CD4-positive, alpha-beta T cell treated with Interleukin-10 for 1 hour (primary cell): ENCODE measurements at places on chromosomes 3 and 15.

DNA sequence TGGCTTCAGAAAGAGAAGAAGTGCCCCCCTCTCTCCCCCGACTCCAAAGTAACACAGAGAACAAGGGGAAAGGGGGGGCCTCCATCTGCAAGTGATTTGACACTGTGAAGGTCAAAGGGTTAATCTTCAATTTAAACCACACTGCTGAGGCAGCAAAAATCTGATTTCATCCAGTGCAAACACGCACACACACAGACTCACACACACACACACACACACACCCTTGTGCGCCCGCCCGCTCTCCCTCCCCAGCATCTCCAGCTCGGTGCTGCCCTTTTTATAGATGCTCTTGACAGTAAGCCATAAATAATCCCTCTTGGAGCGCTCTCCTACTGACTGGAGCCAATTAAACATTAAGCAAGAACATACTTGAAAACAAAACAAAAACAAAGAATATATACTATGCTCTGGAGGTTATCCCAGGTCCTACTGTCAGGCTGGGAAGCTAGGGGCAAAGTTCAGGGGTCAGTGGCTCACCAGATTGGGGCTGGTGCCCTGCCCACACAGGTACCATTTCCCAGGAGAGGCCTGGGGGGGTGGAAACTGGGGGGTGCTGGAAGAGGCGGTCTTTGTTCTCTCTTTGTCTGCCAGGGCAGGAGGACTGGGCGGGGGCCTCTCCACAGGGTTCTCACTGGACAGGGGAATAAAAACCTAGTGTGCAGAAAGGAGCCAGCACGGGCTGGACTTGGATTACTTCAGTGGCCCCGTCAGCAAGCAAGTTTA, 16.3 kb downstream of the BMF start:
- no peak for DNase-seq

DNA sequence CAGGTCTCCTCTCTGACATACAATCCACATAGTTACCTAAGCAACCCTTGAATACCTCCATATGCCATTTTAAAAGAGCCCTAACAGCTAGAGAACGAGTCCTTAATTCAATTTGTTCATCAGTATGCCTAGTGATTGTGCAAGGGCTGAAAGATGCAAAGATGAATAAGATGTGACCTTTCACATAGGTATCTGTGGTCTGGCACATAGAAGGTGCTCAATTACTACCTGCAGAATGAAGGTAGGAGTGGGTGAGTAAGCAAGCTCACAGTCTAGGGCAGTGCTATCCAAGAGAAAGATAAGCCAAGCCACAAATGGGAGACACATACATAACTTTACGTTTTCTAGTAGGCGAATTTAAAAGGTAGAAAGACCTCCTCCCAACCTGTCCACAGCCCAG, 157.9 kb downstream of the OSBPL10 start:
- DNase-seq = no peak

DNA sequence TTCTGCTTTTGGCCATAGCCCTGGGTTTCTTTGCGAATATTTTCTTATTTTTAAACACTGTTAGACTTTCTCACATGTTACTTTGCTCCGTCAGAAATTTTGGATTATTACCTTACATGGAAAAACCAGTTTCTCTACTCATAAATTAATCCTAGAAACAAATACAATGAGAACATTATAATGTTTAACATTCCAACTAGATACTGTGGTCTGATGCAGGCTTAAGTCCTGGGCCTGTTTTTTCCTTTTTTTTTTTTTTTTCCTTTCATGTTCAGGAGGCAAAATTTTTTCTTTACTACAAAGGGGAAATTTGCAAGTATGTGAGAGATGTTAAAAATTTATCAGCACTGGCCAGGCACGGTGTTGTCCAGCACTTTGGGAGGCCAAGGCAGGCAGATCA, 28.9 kb downstream of the POPDC2 start:
- no peak for DNase-seq

GRCh38 chr3:61853912-61854311, 292.5 kb downstream of the PTPRG start:
- DNase-seq = no peak

- DNase-seq = no peak
Measured at GRCh38 chr3:133069556-133070286, 31.5 kb downstream of the TMEM108 start.

DNA sequence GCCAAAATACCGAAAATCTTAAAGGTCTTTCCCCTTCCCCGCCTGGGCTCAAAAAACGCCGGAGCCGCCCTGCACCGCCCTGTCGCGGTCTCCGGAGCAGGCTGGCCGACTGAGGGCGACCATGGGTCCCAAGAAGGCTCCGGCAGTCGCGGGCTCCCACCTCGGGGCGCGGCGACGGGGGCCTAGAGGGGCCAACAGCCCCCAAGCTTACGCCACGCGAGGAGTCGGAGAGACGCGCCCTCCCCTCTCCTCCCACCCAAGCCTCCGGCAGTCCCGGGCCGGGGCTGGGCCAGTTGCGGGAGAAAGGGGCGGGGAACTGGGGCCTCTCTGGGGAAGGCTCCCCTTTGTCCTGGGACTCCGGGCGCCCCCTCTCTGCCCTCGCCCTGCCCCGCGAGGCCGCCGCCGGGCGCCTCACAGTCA, 69.2 kb downstream of the GOLGA8B start:
- DNase-seq = peak; percentile 12

- no peak for DNase-seq
Measured at GRCh38 chr3:17340693-17341092, 401.7 kb downstream of the TBC1D5 start.

DNA sequence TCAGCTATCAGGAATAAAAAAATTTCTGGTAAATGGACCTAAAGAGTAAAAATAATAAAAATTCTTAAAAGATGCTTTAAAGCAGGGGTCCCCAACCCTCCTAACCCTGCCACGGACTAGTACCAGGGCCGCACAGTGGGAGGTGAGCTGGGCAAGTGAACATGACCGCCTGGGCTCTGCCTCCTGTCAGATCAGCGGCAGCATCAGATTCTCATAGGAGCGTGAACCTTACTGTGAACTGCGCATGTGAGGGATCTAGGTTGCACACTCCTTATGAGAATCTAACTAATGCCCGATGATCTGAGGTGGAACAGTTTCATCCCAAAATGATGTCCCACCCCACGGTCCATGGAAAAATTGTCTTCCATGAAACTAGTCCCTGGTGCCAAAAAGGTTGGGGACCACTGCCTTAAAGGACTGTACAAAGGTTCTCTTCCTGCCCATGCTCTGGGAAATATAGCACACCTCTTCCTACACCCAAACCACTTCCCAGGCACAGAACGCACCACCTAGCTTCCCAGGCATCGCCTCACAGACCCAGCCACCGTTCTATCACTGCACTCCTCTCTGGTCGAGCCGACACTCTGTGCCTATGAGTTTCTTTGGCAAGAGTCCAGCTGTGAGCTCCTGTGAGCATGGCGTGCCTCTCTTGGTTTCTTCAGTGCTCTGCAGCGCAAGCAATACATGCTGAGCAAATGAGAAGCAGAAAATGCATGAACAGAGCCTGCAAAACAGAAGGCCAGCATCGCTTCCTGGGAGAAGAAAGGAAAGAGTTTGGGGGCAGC, 104.9 kb downstream of the OCA2 start:
- DNase-seq = no peak

DNA sequence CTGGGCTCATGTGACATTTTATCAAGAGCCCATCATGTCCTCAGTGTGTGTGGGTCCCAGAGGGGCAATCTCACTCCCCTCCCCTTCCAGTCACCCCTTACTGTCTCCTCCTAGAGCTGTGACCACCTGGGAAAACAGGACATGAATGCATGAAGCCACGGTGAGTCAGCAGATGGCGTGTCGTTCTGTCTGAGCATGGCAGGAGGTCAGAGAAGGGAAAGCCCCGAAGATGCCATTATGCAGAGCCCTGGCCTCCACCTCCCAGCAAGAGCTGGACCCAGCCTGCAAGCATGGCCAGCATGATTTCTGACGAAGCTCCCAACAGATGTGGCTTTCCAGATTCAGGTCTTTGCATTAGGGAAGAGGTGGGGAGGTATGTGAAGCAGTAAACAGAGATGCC, 118.5 kb downstream of the TLE3 start:
- no peak for DNase-seq

DNA sequence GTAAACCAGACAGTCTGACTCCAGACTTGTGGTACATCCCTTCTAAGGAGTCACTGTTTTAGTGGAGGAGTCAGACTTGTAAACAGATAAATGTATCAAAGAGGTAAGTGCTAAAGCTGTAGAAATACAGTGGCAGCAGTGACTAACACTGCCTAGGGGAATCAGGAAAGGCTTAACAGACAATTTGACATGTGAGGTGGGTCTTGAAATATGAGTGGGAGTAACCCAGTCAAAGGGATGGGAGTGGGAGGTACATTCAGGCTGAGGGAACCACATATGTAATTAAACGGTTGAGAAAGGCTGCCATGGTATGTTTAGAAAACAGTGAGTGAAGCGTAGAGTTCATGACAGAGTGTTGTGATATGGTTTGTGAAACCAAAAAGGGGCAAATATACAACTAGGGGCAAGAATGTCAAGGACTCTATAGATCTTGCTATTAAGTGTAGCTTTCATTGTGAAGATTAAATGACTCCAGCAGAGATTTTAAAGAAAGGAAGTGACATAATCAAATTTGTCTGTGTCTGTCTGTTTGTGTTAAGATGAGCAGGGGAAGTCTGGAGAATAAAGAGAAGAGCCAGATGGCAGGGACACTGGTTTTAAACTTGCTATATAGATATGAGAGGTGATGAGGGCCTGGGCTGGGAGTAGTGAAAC, 11.2 kb upstream of the ALCAM start:
- no peak for DNase-seq

GRCh38 chr15:51260202-51260601, 78.2 kb downstream of the CYP19A1 start:
- no peak for DNase-seq

DNA sequence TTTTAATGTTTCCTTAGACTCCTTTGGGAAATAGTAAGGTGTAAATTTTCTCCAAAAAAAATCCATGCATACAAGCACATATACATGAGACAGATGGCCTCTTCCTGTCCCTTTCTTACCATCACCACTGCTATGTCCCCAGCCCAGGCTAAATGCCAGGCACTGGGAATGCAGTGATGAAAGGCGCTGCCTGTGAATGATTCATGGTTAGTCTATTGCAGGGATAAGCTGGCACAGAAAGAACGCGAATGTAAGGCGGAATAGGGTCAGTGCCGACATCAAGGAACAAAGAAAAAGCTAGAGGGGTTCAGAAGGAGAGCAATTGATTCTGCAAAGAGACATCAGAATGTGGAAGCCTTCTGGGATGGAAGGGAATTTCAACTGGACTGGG, 36.2 kb upstream of the CFAP161 start:
- DNase-seq = no peak

GRCh38 chr3:4750306-4750968, 228.8 kb upstream of the BHLHE40 start:
- DNase-seq = peak; percentile 19
